ENCODE measurements at places on chromosomes 7 and 10.

- no peak for DNase-seq
Measured at GRCh38 chr7:65962033-65962432, 20.0 kb downstream of the GUSB start.

- DNase-seq = no peak
Measured at GRCh38 chr10:14191407-14191806, 139.3 kb downstream of the FRMD4A start.

DNA sequence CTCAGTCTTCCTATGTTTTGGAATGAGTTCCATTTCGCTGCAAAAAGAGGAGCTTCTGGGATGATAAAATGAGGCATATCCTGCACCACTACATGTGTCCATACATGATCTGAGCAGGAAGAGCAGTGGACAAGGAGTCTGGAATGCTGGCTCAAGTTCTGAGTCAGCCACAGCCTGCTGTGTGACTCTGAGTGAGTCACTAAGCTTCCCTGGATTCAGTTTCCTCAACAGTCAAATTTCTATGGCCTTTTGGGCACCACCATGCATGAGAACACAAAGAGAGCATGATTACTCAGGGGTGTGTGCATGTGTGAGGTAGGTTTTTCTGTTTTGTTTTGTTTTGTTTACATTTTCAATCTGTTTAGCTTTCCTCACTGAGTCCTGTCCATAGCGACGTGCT lies 254.6 kb downstream of the ANKRD30A start:
- DNase-seq = no peak

GRCh38 chr7:156456503-156457115 lies 184.0 kb upstream of the RNF32 start:
- no peak for DNase-seq

- DNase-seq = no peak
Measured at GRCh38 chr7:94222516-94222915, 172.2 kb upstream of the COL1A2 start.

DNA sequence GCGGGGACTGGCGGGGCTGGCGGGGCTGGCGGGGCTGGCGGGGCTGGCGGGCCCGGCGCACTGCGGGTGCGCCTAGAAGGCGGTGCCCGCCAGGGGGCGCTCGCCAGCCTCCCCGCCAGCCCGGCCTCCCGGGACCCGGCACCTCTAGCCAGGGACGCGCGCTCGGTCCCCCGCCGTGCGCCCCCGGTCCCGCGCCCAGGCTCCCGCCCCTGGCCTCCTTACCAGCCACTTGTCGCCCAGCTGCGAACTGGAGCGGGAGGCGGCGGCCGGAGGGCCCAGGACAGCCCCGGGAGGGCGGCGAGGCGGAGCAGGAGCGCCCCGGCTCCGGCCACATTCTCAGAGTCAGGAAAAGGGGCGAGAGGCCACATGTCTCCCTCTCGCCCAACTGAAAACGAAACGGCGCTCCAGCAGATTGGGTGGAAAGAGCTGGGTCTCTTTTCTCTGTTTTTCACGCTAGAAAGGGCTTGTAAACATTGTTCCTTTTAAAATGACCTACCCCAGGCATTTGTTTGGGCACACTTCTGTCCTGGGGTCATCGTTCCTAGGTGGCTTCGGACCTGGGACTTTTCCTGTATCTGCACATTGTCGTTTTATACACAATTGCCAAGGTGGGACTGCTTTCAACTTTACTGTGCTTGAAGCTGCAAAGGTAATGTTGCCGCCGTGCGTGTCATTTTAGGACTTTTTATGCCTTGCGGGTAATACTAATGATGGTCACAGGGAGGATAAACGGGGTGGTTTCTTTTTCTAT lies 378 bp upstream of the PRKCQ start:
- DNase-seq = peak; percentile 84

GRCh38 chr7:142749218-142749993 lies at the start of gene PRSS1:
Gene PRSS1 (plus strand): TSS chr7:142749472. CDS start chr7:142749485, 13 bp downstream.
- no peak for DNase-seq

- no peak for DNase-seq
Measured at GRCh38 chr7:104328970-104329825, 795 bp downstream of the LHFPL3 start.

- DNase-seq = no peak
Measured at GRCh38 chr10:34091635-34092195, 723.4 kb downstream of the PARD3 start.

DNA sequence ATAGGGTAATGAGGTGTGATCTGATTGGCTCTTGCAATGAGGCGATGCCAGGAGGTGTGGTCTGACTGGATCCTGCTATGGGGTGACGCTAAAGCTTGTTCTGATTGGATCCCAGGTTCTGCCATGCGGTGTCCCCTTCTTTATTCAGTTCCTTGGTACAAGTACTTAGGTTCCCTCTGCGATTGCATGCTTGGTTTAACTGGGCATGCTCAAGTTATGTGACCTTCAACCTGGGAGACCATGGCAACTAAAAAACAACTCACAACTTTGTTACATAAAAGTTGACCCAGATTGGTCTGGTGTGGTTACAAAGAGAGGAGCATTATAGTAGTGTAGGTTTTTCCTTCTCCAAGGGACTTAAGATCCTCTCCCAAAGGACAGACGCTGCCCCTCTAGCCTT lies 49.5 kb upstream of the DNAJC1 start:
- DNase-seq = no peak

GRCh38 chr10:3226960-3227744 lies 54.6 kb upstream of the PITRM1 start:
- no peak for DNase-seq

Data from left colon (tissue), 2 donors.